ENCODE measurements at places on chromosomes 2 and 18.

DNA sequence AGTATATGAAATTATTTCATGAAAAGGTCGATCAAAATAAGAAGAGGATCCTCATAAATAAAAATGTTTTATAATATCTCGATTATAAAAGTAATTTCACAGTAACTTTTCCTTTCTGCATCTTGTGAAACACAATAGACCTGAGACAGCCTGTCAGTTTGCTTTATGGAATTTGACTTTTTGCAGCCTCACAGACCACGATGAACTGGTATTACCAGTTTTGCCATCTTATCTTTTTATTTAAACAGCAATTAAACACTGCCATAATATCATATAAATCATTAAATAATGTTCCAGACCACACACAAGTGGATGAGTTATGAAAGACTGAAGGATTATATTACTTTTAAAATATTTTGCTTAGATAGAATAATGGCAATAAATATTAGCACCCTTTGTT lies 10.7 kb upstream of the GALNT3 start:
- no peak for DNase-seq

DNA sequence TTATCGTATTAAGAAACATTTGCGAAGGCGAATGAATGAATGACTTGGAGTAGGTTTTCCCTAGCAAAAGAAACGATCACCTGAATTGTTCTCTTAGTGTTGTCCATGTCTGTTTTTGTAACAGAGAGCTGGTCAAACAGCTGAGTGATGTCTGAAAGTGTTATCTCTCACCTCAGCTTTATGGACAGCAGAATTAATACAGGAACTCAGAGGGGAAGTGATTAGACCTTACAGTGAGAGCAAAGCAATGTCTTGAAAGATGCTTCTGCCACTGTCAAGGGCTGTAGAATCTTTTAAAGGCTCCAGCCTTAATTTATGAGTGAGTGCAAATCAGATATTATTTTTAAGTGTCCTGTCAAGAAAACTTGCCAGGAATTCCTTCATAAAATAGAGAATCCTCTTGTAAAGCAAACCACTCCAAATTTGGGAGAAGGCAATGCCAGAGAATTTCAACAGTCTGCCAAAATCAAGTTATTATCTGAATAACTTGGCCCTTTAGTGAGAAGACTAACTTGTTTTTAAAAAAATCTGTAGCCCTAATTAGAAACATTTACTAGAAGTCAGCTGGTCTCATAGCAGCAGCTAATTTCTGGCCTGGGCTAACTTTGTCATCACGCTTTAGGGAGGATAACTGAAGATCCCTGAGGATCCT lies 60.7 kb downstream of the CDC42EP3 start:
- DNase-seq = no peak

- no peak for DNase-seq
Observed at GRCh38 chr2:39595116-39595515, 70.6 kb upstream of the TMEM178A start.

DNA sequence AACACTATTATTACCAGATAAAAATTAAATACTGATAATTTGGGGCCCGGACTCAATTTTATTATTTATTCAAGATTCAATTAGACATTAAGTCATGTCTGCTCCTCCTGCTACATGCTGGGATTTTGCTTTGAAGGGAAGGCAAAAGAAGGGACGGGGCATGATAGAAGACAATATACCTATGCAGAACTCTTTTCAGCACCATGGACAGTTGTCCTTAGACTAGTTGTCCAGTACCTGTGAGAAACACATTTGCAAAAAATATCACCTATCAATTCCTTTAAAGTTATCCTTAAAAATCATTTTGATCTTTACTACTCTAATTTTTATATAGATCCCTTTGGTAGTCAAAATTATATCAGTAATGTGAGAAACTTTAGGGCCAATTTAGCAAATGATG lies 100.2 kb upstream of the SULT1C3 start:
- no peak for DNase-seq

- no peak for DNase-seq
Observed at GRCh38 chr18:79438898-79439627, 43.3 kb downstream of the NFATC1 start.

- DNase-seq = no peak
Observed at GRCh38 chr18:43389163-43389562, 111.9 kb upstream of the SYT4 start.

GRCh38 chr18:49682173-49682802 lies 120.4 kb downstream of the LIPG start:
- DNase-seq = no peak

- DNase-seq = no peak
Observed at GRCh38 chr2:114699423-114699944, 257.0 kb downstream of the DPP10 start.

DNA sequence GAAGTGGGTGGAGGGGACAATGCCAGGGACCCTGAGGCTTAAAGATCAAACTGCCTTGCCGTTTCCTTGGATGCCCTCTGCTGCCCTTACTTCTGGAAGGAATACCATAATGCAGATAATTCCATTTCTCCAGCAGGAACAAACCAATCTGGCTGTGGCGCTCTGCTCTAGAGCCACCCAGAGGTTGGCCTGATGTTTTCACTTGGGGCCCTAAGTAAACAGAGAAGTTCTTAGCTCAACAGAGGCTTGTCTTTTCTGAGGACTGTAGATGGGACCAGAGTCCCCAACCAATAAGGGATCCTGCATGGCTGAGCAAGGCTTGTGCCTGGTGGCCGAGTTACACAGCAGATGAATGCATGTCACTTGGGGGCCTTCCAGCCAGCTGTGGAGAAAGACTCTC lies 230.2 kb downstream of the ZBTB7C start:
- no peak for DNase-seq

- no peak for DNase-seq
Observed at GRCh38 chr18:77206676-77207374, 42.8 kb upstream of the GALR1 start.

DNA sequence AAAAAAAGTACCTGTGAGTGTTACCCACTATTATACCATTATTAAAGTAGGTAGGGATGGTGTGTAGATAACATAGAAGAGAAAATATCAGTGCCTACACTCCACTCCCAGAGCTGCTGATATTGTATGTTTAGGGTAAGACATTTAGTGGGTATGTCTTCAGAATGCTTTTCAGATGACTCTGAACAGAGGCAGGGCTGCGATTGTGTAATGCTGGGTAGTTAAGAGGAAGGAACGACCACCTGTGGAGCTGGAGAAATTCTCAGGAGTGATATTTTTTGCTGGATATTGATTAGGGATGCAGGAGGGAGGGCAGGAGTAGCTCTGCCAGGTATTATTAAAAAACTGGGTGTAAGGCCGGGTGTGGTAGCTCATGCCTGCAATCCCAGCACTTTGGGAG lies 2.8 kb downstream of the CNOT11 start:
- no peak for DNase-seq

- no peak for DNase-seq
Observed at GRCh38 chr2:14301331-14301730, 331.2 kb upstream of the LRATD1 start.

Data from lower lobe of right lung (tissue), 2 donors.